ENCODE measurements at places on chromosomes 2 and 18.

- peak; percentile 52 for DNase-seq
Measured at GRCh38 chr2:230007931-230008707, 60.6 kb downstream of the SLC16A14 start.

GRCh38 chr18:35851286-35851970 is 121.1 kb upstream of the RMP24 start:
- no peak for DNase-seq

GRCh38 chr18:70036771-70037347 is 89.2 kb upstream of the CD226 start:
- DNase-seq, result no peak

DNA sequence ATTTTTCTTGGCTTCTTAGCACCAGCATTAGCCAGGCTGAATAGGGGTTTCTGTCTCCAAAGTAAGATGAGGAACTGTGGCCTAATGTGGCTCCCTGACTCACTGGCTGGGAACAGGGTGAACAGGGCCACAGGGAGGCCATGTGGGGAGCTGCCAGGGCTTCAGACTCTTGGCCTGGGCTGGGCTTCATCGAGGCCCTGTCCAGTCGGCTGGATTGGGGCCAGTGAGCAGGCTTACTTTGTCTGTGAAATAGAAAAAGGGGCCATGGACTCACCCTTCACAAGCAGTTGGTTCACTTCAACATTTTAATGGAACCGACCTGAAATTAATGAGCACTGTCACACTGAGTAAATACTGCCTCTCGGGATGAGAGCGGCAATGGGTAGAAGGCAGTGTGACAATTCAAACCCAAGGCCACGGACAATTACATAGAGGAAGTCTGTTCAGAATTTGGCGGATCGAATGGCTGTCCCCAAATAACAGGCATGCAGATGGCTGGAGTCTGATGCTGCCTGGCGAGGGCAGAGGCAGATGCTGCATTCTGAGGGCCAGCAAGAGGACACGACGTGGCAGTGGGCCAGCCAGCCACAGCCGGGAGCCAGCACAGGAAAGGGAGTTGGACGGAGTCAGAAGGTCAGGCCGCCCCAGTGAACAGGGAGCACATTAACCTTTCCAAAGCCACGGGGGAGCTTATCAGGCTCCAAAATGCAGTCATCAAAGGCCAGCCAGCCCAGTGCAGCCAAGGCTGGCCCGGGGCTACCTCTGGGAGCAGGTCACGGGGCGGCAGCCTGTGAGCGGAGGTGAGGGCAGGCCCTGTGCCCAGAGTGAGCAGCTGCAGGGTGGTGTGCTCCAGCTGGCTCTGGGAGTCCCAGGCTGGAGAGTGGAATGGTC is 146.6 kb upstream of the REV1 start:
- peak; percentile 19 for DNase-seq

GRCh38 chr2:55175254-55176093 is 56.6 kb downstream of the CLHC1 start:
- DNase-seq, result no peak

DNA sequence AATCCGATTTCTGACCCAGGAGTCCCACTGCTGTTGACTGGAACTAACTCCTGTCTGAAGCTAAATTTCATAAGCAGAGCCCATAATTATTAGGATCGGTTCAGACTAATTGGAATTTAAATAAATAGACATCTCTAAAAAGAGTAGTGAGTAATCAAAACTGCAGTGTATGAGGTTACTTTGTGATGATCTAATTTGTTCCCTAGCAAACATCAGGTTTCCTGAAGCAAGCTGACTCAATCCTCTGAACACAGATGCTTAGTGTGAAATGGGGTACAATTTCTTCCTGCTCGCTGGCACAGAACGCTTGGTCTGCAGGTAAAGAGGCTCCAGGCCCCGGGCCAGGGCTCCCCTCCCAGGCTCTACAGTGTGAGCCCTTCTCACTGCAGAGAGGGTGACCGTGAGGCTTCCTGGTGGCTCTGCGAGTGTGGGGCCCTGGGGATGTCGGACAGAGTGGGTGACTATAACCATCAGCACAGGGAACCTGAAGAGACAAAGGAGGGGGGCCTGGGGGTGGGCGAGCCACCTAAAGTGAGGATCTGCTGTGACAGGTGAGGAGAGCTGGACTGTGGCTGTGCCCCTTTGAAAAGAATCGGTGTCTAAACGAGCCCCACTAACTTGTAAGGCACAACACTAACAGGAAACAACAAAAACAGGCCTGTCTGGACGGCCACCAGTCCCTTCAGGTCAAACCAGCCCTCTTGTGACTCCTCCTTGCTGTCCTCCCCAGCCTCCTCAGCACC is 20.2 kb downstream of the CHST10 start:
- no peak for DNase-seq

GRCh38 chr2:163419000-163419830 is 316.6 kb downstream of the FIGN start:
- no peak for DNase-seq

DNA sequence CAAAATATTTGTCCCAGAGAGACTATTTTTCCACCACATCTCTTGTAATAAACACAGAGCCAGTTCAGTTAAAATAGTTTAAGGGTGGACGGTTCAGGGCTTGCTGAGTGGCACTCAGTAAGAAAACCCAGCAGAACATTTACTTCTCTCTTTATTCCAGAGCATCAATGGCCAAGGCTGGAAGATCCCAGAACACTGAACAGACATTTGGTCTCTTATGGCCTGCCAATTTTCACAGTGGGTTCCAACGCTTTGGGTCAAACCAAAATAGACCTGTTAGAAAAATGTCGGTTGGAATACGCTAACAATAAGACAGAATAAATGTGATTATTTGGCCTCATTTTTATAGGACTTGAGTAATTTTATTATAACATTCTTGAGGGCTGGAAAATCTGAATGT is 580.3 kb upstream of the TMEFF2 start:
- DNase-seq, result no peak

GRCh38 chr2:11028407-11028916 is 116.7 kb downstream of the KCNF1 start:
- DNase-seq, result no peak

DNA sequence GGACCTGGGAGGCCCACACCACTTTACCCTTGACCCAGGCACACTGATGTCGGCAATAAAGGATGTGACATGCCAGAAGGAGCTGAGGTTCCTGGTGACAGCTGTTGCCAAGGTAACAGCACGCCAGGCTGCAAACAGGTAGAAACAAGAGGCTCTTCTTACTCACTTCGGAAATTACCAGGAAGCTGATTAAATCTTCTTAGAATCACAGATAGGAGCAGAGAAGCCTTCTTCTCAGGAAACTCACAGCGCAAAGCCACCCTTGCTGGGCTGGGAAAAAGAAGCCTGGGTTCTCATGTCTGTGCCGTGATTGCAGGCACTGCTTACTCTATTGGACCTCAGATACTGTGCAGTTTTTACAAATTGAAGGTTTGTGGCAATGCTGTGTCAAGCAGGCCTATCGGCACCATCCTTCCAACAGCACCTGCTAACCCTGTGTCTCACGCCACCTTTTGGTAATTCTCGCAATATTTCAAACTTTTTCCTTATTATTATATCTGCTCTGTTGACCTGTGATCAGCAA is 61.0 kb upstream of the TAF1B start:
- DNase-seq, result no peak

DNA sequence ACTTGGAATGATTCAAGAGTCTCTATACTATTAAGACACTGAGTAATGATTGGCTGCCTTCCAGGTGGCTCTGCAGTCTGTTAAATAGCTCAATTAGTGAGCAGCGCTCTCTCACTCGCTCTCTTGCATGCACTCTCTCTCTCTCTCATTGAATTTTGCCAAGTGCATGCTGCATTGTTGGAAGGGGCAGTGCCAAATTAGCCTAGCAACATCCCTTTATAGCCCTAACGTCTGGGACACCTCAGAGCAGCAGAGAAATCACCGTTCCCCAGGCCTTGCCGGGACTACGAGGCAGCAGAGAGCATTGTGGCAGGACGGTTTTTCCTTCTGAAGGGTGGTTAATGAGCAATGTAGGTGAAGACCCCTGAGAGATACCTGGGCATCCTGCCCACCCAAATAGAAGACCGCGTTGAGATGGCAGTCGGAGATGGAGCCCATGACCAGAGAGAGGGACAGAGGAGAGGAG is 447.6 kb upstream of the POU3F3 start:
- peak; percentile 31 for DNase-seq

GRCh38 chr18:77161961-77162360 is 29.4 kb upstream of the MBP start:
- no peak for DNase-seq

DNA sequence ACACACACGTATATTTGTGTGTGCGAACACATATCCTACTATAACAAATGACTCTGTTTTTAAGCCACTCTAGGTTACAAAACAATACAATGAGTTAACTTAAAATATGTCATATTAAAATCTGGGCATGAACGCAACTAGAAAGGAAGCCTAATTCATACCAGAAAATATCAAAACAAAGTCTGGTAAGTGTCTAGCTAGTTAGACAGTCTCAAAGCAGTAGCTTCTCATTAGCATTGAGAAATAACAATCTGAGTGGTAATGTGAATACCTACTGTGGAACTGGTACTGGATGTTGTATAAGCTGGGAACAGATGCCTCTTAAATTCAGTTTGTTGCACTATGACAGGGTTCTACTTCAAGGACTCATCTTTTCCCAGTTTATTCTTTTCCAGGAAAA is 32.5 kb upstream of the WIPF1 start:
- no peak for DNase-seq

GRCh38 chr2:151337643-151338042 is 19.7 kb upstream of the TNFAIP6 start:
- DNase-seq, result no peak

DNA sequence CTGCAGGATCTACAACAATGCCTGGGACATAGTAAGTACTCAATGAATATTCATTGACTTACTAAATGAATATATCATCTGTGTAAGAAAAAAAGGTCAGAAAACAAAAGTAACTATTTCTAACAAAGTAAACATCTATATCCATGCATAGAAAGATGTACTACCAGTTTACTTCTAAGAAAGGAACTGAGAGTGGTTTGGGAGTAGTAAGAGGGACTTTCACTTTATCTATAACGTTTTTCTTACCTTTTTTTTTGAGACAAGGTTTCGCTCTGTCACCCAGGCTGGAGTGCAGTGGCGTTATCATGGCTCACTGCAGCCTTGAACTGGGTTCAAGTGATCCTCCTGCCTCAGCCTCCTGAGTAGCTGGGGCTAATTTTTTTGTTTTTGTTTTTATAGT is 25.7 kb downstream of the DHX57 start:
- no peak for DNase-seq

DNA sequence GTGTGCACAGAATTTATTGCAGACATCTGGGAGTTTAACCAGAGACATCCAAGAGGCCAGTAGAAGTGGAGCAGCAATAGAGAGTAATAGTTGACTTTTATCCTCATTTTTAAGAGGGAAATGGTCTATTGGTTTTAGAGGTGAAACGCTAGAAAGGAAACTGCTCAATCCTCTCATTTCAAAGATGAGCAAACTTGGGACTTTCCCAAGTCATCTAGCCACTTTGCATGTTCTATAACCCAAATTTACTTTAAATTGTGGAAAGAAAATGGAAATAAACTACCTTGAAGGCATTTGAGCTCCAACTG is 601.7 kb downstream of the ARHGAP15 start:
- no peak for DNase-seq

- no peak for DNase-seq
Measured at GRCh38 chr18:79930020-79930642, 21.3 kb downstream of the SLC66A2 start.

- DNase-seq, result no peak
Measured at GRCh38 chr2:156229724-156230362, 102.7 kb downstream of the NR4A2 start.

GRCh38 chr2:109180786-109181185 is 51.8 kb downstream of the SH3RF3 start:
- DNase-seq, result no peak

DNA sequence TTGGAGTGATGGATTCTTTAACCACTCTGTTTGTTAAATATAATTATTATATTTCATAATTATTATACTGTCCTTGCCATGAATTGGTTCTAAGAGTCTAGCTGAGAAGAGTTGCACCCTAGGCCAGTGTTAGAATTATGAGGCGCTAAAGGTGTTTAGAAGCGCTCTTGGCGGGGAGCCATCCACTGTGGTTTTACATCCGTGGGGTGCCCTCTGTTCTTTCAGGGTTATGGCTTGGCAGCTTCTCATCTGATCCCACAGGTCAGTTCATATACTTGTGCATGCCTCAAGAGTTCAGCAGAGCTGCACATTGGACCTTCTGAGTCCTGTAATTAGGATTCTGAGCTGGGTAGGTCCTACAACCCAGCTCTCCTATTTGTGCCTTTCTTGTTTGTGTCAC is 9.1 kb downstream of the ASAP2 start:
- no peak for DNase-seq

DNA sequence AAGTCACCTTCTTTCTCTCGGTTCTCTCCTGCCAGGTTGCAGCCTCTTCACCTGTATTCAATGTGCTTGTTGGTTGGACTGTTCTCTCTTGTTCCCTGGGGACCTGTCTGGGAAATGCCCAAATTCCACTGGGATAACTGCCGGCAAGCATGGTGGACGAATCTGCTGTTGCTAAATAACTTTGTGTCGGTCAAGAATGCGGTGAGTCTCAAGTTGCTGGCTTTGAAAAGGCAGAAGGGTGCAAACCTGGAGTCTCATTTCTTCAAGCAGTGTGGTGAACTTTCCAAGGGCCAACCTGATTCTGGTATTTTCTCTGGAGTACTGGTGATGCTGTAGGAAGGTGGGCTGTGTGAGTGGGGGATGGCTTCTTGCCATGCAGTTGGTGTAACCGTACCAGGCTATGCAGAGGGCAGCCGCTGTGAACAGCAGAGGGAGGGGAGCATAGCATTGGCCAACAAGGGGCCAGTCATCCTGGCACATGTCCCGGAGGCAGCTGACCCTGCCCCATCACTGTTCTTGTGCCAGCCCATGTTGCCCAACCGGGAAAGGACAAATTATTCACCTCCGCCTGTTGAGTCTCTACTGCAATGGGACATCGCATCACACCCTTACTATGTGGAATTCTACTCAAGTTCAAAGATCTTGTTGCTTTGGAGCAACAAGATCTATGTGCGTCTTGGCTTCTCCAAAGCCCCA is 88.1 kb upstream of the SEC11C start:
- DNase-seq, result no peak

- DNase-seq, result no peak
Measured at GRCh38 chr2:233950078-233950825, 33.1 kb downstream of the TRPM8 start.

- DNase-seq, result no peak
Measured at GRCh38 chr2:132871831-132872230, 201.8 kb upstream of the LYPD1 start.

GRCh38 chr2:71548646-71549425 is 95.5 kb downstream of the DYSF start:
- peak; percentile 71 for DNase-seq

- no peak for DNase-seq
Measured at GRCh38 chr18:4040391-4041092, 414.6 kb downstream of the DLGAP1 start.
